ENCODE measurements at places on chromosomes 2 and 18.

GRCh38 chr2:188600536-188601210 is 309.0 kb downstream of the GULP1 start:
- DNase-seq, result no peak

DNA sequence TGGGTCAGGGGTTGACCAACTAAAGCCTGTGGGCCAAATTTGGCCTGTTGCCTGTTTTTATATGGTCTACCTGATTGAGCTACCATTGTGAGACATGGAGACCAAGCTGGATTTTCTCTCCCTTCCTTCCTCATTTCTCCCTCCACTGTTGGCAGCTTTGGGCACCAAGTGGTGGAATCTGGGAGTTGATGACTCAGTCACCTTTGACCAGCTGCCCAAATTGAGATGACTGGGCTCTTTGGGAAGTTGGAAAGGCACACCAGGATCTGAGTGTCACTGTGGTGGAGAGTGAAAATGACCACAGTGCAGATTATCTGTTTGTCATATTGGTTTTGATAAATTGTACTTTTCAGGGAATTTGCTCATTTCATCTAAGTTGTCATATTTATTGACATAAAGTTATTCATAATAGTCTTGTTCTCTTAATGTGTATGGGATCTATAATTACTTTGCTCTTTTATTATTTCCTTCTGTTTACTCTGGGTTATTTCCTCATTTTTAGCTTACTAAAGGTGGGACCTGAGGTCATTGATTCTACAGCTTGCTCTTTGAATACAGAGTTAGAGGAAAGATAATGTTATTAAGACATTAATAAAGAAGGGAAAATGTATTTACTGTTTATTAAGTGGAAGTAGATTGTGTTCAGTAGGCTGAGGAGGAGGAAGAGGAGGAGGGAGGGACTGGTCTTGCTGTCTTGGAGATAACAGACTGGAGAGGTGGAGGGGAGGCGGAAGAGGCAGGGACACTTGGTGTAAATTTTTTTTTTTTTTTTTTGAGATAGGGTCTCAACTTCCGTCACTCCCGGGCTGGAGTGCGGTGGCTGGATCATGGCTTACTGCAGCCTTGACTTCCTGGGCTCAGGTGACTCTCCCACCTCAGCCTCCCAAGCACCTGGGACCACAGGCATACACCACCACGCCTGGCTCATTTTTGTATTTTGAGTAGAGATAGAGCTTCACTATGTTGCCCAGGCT is 31.8 kb downstream of the AGFG1 start:
- DNase-seq, result no peak

DNA sequence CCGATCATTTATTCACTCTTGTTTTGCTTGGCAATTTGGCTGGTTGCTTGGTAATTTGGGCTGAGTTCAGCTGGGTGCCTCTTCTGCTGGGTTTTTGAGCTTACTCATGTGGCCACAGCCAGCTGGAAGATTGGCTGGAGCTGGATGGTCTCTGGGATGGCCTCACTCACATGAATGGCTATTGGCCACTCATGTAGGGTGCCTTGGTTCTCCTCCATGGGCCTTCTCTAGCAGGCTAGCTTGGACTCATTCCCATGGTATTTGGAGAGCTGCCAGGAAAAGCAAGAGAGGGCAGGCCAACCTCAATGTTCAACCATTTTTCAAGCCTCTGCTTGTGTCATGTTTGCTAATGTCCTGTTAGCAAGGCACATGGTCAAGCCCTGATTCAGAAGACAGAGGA is 16.9 kb downstream of the ZAP70 start:
- no peak for DNase-seq

GRCh38 chr18:55790296-55790695 is 202.3 kb upstream of the TCF4 start:
- DNase-seq, result no peak

- no peak for DNase-seq
Measured at GRCh38 chr2:45986509-45986908, 310.7 kb upstream of the EPAS1 start.

GRCh38 chr2:157432475-157433106 is 11.3 kb downstream of the CYTIP start:
- DNase-seq, result no peak

GRCh38 chr2:116696223-116696622 is 1118.3 kb upstream of the DDX18 start:
- no peak for DNase-seq

GRCh38 chr2:191115391-191115790 is 35.4 kb downstream of the STAT4 start:
- DNase-seq, result peak; percentile 65

- DNase-seq, result no peak
Measured at GRCh38 chr2:42801381-42801780, 9.0 kb upstream of the HAAO start.

DNA sequence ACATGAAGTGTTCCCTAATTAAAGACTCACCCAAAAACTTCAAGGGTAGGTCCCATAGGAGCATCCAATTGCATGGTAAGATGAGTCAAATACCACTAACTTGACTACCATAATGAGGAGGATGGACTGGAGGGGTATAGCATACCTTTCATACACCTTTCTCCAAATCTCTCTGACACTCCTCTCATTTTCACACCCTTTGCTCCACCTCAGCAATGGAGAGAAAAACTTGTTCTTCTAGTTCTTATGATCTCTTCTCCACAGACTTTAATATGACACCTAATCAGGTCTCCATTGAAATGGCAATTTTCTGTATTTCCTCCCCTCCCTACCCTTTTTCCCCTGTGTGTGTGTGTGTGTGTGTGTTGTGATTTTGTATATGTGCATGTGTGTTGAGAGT is 41.1 kb upstream of the MAP2 start:
- no peak for DNase-seq

GRCh38 chr2:103667335-103667884 is 905.6 kb downstream of the TMEM182 start:
- no peak for DNase-seq

DNA sequence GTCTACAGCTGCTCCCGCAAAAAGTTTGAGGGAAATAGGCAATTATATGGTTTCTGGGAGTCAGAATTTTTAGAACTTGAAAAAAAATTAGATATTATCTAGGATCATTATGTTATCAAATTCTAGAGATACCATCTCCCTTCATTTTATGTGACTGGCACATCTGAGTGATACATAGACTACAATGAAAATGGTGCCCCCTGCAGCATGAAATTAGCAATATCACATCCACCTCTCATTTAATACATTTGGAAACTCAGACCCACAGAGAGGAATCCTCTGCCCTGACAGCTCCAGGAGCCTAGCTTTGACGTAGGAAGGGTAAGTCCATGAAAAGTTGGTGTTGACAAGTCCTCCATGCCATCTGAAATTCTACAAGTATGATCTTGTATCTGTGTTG is 381.6 kb downstream of the SUCLG1 start:
- DNase-seq, result no peak

GRCh38 chr2:41502752-41503151 is 545.1 kb upstream of the PKDCC start:
- no peak for DNase-seq

- no peak for DNase-seq
Measured at GRCh38 chr2:187478719-187479118, 30.7 kb upstream of the CALCRL start.

DNA sequence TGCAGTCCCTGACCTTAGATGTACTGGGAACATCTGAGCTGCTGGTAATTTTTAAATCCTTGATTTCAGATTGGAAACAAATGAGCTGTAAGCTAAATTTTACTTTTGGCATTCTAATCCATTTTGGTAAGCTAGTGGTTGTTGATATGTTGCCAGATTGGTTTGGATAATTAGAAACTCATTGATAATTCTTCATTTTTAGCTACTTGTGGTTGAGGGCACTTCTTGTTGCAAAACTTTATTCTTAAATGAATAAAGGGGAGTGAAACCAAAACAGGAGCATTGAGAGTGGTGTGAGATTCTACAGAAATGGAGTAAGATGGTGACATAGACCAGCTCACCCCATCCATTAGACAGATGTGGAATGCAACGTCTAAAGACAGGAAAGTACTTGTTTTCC is 64.5 kb downstream of the ITGB1BP1 start:
- no peak for DNase-seq

GRCh38 chr2:20525041-20526035 is 78.5 kb downstream of the RHOB start:
- DNase-seq, result no peak

- DNase-seq, result no peak
Measured at GRCh38 chr2:77566582-77566981, 44.4 kb upstream of the LRRTM4 start.

DNA sequence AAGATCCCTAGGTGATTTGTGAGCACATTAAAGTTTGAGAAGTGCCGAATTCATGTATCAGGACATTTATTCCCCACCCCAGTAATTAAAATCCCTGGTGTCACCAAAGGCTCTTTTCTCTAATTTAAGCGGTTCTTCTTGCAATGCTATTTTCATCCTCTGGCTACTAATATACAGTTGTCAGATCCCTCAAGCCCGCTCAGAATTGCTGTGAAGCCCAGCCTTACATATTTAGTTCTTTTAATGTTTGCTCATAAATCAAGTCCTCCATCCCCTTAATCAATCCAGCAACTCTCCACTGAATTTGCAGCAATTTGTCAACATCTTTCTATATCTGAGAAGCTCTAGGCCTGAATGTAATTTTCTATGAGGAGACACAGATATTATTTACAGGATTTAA is 437.9 kb downstream of the PIK3C3 start:
- no peak for DNase-seq

DNA sequence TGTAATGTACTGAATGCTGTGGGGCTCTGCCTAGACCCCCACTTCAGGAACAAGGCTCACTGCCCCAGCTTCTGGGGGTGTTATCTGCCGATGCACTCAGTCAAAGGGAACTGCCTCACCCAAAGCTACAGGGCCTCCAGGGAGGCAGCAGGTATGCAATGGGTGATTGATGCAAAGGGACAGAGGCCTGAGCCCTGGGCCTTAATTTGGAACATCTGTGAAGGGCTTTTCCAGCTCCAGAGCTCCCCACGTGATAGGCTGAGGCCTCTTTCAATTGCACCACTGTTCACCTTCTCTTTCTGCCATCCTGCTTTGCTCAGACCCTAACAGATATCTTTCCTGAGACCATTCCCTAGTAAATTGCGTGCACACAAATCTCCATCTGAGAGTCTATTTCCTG is 131.0 kb downstream of the ATL2 start:
- DNase-seq, result no peak

DNA sequence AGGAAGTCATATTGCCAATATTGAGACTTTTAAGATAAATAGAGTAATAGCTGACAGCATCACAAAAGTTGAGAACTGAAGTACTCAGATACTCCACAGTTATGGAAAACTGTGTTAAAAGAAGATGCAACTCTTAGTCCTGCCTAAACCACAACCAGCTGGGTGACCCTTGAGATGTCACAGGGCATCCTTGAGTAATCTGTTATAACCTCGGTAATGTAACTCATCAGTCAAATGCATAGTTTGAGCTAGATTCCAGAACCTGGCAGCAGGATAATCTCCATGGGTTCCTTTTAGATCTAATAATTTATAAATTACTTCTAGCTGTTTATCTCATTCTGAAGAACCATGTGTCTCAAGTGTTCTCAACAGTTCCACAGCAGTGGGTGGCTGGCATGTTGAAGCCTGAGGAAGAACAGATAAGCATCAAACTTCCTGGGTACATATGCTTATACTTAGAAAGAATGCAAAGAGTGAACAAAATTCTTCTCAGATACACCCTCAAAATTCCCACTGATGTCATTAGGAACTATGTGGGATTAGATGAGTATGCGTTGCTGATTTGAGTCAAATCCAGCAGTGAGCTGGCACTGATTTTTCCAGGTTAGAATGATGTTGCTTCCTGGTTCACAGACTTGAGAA is 304.1 kb upstream of the ERBB4 start:
- no peak for DNase-seq

DNA sequence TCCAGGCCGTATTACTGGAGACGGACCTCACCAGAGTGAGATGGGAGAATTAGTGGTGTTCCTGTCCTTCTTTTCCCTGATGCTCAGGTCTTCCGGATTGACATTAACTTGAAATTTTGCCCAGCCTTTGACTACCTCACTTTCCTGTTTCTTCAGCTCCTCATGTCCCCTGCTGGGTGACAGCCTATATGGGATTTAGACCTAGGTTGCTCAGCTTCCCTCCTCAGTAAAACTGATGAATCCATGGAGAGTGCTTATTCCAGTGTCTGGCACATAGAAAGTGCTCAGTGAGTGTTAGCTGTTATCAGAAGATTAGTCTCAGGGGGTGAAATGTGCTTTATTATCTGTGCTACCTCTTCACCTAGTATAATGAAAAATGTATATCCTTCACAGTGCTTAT is 30.0 kb downstream of the CRIM1 start:
- no peak for DNase-seq

- no peak for DNase-seq
Measured at GRCh38 chr2:161067846-161068350, 92.3 kb upstream of the TANK start.

- no peak for DNase-seq
Measured at GRCh38 chr2:200477667-200478131, 32.2 kb downstream of the KCTD18 start.

DNA sequence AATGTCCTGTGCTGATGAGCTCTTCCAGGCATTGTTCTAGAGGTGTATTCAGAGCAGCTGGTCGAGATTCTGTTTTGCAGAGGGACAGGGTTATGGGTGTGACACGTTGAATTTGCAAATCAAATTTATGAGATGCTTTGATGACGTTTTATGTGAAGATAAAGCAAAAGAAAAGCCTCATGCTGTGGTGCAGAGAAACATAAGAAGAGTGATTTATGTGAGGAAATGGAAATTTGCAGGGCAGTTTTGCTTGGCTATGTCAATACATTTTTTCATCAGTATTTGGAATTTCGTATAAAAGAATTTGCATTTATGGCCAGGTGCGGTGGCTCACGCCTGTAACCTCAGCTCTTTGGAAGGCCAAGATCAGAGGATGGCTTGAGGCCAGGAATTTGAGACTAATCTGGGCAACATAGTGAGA is 36.4 kb downstream of the TSN start:
- no peak for DNase-seq

- no peak for DNase-seq
Measured at GRCh38 chr2:168744844-168745243, 57.6 kb upstream of the NOSTRIN start.

GRCh38 chr2:140916410-140916809 is 1214.4 kb downstream of the LRP1B start:
- no peak for DNase-seq

GRCh38 chr2:30765191-30765590 is 42.1 kb downstream of the CAPN13 start:
- no peak for DNase-seq

DNA sequence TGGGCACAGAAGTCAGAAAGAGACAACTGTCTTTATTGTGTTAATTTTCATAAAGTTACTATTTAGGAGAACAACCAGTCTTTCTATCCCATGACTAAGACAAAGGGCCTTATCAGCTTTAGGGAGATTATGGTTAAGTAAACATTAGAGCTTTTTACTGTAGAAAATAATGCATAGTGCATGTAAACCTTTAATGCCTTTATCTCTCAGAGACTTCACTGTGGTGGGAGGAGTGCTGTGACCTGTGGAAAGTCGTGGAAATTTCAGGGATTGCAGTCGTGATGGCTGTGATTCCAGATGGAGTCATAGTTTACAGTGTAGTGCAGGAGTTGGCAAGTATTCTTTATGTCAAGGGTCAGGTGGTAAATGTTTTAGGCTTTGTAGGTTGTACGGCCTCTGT is 15.8 kb downstream of the ZNF236 start:
- DNase-seq, result no peak

- no peak for DNase-seq
Measured at GRCh38 chr2:95031726-95032116, 6.2 kb downstream of the MAL start.

- no peak for DNase-seq
Measured at GRCh38 chr2:67179526-67179925, 217.6 kb upstream of the ETAA1 start.

All from activated T-cell treated with anti-CD3 and anti-CD28 coated beads, Interleukin-2, amount 50 U/mL, for 48 hours (primary cell).